Cerebellar nuclear complex (tissue), 1 donor: ENCODE measurements at places on chromosomes 1 and 21.

DNA sequence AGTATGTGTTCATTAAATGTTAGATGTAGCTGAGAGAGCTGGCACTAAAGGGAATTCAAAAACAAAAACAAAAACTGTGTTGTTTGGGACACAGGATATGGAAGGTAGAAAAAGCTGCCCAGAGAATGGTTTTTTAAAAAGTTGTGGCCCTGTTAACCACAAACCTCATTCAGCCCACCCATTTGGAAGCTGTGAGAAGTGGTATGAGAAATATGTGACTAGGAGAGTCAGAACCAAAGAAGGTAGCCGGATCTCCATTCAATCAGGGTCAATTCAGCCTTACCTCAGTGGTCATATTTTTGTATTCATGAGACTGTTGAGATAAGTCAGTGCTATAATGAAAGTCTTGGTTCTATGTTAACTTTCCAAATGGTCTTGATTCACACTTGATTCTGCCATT is 29.8 kb upstream of the CACYBP start:
- no peak for DNase-seq

GRCh38 chr1:88324899-88325298 is 359.2 kb upstream of the PKN2 start:
- no peak for DNase-seq

DNA sequence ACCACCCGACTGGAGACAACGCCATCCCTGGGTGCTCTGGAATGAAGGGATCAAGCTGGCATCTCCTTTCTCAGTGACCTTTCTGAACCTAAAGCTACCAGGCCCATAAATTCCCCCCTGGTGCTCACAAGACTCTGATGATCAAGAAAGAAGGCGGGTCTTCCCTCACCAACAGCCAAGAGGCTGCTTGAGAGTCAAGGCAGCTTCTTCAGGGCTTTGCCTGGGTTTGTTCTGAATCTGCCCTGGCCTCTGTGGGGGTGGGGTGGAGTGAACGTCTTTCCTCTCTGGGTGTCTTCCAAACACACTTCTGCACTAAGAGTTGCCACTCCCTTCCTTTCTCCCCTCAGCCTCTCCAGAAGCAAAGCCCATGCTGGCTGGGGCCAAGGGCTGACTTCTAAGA is 36.1 kb downstream of the CD247 start:
- no peak for DNase-seq

GRCh38 chr1:230883967-230884366 is 15.6 kb upstream of the C1orf198 start:
- DNase-seq, result no peak

- DNase-seq, result no peak
These were observed 72.7 kb upstream of the ZNF648 start for GRCh38 chr1:182134257-182134656.
